Hepatic stellate cell (primary cell): ENCODE measurements at places on chromosomes 3 and 15.

DNA sequence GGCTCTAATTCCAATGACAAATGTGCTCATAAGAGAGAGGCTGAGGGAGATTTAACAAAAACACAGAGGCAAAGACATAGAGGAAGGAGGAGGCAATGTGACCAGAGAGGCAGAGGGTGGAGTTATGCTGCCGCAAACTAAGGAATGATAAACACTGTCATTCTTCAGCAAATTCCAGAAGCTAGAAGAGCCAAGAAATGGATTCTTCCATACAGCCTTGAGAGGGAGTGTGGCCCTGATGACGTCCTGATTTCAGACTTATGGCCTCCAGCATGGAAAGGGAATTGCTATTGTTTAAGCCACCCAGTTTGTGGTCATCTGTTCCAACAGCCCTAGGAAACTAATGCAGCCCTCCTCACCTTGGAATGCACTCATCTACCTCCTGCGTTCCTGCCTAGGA lies 30.5 kb downstream of the CD47 start:
- DNase-seq: peak; percentile 46

GRCh38 chr3:95731753-95732152 lies 1082.6 kb upstream of the EPHA6 start:
- no peak for DNase-seq

DNA sequence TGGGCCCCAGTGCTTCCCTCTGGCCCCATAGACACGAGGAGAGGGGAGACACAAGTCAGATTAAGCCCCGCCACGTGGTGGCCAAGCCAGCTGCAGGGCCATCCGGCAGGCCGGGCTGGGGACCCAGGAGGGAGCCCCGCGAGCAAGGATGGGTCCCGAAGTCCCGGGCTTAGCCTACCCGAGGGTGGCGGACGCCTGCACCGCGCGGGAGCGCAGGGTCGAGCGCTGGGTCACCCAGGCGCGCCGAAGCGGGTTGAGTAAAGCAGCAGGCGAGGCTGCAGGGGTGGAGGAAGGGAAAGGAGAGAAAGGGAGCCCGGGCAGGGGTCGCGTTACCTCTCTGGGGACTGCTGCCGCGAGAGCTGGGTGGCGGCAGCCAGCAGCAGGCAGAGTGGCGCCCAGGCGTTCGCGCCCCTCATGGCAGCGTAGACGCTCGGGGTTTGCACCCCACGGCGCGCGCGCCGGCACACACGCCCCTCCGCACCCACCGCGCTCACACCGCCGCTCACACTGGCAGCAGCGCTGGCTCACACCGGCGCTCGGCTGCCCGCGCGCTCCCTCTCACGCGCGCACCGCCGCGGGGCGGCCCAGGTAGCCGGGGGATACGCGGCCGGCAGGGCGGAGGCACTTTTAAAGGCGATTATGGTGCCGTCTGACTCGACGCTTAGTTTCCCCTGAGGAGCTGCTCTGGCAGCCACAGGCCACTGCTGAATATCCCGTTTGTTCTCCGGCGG lies at the start of gene PCOLCE2:
Gene PCOLCE2, minus strand, starts transcription at position 603 of the 731 bp plus-strand sequence. Its CDS starts 187 bp downstream, at position 416.
- peak; percentile 51 for DNase-seq

DNA sequence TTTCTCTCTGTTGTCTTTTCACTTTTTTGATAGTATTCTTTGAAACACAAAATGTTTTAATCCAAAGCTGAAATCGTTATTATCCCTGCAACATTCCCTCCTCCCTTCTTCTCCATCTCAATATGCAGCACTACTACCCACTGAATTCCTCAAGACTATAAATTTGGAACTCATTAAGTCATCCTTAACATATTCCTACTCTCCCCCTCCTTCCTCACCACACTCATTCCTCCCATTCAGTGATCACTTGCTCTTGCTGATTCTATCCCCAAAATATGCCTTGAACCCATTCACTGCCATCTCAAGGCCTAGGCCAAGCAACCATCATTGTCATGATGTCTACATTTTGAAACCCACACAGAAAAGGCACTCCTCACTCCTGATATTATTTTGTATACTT lies 2.4 kb upstream of the PIK3R4 start:
- DNase-seq: peak; percentile 4

DNA sequence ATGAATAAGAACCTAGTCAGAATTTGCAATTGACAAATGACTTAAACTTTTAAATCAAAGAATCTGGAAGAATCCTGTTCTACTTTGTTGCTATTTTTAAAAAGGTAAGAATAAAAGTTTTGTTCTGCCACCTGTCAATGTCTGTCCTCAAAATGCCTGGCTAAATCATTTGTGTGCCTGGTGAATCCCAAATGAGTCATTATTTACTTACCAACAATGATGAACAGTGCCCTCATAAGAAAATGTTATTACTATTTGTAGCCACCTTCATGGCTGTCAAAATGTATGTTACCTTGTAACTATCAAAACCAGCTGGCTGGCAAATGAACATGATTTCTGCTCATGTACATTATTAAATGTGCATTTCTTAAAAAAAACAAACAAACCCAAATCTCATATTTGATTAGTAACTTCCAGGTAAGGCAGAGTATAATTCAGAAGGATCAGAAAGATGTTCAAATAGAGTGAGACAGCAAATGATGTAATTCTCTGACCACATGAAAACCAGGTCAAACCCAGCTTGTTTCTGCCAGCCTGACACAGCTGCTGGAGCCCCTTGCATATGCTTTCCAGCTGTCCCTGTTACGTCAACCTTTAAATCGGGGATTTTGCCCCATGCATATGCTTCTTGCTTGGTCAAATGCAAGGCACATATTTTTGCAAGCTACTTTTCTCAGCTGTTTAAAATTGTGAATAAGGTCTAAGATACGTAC lies 137.9 kb downstream of the SSR3 start:
- DNase-seq: no peak

DNA sequence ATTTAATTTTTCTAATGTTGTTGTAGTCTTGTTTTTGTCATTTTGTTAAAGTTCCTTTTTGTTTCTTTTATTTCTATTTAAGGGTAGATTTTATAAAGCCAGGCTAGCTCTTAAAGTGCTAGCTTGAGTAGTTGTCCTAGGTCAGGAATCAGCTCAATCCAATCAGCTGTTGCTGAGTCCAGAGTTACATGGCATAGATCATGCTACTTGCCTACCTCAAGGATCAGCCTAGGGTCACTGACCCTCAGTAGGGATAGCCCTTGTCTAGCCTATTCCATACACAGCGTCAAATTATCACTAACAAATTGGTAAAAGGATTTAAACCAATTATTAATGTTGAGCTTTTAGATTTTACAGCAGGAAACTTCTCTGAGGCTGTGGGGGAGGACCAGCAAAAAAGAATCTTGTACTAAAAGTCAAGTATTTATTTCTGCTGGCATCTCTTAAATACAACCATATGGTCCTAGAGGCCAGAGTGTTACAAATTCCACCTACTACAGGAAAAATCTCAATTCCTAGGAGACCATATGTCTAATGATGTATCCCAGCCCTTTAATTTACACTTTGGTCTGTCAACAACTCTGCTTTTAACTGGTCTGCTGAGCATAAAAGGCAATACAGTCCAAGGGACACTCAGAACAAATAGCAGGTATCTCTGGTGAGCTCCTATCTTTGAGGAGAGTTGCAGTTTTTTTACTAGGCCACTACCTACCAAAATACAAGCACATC lies 138.3 kb upstream of the PTPRG start:
- no peak for DNase-seq

DNA sequence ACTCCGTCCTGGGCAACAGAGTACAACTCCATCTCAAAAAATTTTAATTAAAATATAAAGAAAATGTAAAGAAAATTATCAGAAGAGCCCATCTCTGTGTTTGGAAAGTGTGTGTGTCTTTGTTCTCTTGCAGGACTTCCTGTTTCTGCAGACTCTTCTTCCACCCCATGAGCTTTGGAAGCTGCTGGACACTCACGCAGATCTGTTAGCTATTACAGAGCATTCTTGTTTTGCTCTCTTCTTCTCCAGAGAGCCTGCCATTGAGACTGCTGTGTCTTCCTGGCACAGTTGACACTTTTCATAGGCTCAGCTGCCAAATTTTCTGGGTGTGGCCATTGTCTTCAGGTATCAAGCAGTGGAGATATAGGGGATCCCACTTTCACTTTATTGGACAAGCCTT lies 6.0 kb upstream of the CCR8 start:
- no peak for DNase-seq

GRCh38 chr3:101011136-101011535 lies 17.9 kb upstream of the ABI3BP start:
- no peak for DNase-seq

- DNase-seq: no peak
Observed at GRCh38 chr15:35507932-35508638, 37.9 kb downstream of the DPH6 start.

DNA sequence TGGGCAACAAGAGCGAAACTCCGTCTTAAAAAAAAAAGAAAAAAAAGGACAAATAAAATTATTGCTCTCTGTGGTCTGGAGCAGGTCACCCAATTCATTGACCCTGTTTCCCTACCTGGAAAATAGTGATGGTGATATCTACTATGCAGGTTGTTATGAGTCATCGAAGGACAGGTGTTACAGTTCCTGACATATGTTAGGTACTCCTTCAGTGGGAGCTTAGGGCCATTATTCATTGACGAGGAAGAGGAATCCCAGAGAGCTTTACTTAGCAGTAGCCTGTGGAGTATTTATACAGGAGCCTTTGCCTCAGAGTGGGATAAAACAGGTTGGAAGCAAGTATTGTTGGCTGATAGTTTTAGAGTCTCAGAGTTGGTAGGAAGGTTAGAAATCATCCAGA lies 74.5 kb downstream of the SLC7A14 start:
- DNase-seq: no peak

DNA sequence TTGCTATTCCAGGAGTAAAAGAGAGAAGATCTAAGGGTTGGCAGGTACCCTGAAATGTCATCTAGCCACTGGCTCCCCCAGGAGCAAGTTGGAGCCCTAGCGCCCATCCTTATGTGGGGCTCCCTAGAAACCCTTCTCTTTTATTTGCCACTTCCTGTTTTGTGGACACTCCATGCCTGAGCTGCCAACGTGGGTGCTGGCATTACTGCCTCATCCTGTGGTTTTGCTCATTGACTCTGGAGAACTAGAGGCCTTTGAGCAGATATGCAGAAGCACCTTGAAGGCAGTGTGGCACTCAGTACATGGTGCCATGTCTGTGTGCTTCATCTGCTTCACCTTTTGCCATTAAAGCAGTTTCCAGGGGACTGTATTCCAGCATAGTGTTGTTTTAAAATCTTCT lies 8.1 kb downstream of the EDEM1 start:
- DNase-seq: no peak
